ENCODE measurements at places on chromosomes 1 and 21.

- DNase-seq, result no peak
Measured at GRCh38 chr1:56169856-56170255, 409.5 kb downstream of the PLPP3 start.

GRCh38 chr1:69643266-69643665 is 75.5 kb downstream of the LRRC7 start:
- DNase-seq, result no peak

DNA sequence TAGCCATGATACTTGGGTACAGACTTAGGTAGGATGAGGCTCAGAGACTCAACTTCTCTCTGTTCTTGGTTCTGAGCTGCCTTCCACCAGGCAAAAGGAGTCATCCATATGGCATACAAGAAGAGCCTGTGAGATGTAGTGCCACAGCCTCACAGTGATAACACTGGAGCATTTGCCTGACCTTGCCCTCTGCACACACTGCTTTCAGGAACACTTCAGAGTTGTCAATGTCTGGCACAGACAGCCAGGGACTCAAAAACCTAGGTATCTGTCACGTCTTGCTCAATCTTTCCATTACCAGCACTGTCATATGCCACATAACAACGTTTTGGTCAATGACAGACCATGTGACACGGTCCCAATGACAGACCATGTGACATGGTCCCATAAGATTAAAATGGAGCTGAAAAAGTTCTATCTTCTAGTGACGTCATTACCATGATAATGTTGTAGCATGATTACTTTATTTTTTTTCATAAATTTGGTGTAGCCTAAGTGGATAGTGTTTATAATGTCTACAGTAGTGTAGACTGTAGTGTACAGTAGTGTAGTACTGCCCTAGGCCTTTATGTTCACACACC is 199.9 kb upstream of the CTTNBP2NL start:
- DNase-seq, result no peak

DNA sequence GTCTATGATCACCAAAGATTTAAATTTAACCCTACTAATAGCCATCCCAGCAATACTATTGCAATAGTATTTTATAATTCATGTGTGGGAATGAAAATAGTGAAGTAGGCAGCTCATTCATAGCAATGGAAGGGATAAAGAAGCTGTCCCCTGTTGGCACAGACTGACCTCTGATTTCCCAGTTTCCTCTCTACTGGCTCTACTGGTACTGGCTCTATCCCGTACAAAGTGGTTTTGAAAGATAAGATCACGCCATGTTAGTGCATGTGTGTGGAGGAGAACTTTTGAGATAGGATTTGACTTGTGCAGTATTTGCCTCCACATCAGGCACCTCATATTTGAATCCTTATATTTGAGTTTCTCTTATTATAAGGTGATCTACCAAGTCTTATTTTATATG is 227.3 kb upstream of the ADGRL2 start:
- no peak for DNase-seq

GRCh38 chr1:156151093-156151688 is 2.2 kb upstream of the SEMA4A start:
- no peak for DNase-seq

GRCh38 chr1:178581351-178582303 is 68.7 kb downstream of the TEX35 start:
- DNase-seq, result no peak

- no peak for DNase-seq
Measured at GRCh38 chr1:27353166-27353565, 11.3 kb downstream of the SYTL1 start.

DNA sequence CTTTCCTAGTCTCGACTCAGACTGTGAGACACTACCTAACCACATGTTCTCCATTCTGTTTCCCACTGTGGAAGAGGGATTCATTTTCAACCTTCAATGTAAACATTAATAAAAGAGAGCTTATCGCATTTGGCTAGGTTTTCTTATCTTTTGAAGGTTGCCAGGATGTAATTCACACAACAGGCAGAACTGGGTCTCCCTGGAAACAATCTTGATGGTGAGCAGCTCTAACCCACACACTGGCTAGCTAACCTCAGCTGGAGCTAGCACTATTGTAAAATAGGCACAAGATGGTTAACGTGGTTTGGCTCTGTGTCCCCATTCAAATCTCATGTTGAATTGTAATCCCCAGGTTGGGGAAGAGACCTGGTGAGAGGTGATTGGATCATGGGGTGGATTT is 75.1 kb downstream of the ZSCAN20 start:
- no peak for DNase-seq

DNA sequence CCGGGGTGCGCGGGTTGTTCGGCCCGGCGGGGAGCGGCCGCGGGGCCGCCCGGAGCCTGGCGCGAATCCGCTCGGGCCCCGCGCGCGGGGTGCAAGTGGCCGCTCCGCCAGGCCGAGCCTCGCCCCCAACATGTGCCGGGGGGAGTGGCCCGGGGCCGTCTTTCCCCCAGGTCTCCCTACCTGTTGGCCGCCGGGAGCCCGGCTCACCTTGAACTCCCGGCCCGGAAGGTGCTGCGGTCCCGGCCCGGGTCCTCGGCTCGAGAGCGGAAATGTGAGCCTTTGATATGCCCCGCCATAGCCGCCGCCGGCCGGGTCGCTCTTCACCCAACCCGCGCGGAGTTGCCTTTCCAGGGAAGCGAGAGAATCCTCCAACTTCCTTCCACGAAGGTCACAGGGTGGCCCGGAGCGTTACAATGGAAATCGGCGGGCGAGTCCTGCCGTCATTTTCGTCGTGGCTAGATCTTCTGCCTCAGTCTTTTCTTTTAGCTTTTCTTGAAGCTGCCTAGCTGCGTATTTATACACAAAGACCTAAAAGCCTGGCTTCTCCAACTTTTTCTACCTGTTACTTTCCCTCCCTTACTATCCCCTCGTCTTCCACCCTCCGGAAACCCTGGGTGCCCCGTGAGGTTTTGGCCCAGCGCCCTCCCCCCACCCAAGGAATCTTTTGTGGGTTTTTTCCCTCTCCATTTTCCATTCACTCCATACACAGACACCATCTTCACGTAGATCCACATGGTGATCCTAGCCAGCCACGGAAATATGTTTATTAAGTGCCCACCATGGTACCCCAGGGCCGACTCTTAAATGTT is 867 bp downstream of the PTGFRN start:
- no peak for DNase-seq

- no peak for DNase-seq
Measured at GRCh38 chr1:39189592-39190041, 14.9 kb upstream of the MACF1 start.

DNA sequence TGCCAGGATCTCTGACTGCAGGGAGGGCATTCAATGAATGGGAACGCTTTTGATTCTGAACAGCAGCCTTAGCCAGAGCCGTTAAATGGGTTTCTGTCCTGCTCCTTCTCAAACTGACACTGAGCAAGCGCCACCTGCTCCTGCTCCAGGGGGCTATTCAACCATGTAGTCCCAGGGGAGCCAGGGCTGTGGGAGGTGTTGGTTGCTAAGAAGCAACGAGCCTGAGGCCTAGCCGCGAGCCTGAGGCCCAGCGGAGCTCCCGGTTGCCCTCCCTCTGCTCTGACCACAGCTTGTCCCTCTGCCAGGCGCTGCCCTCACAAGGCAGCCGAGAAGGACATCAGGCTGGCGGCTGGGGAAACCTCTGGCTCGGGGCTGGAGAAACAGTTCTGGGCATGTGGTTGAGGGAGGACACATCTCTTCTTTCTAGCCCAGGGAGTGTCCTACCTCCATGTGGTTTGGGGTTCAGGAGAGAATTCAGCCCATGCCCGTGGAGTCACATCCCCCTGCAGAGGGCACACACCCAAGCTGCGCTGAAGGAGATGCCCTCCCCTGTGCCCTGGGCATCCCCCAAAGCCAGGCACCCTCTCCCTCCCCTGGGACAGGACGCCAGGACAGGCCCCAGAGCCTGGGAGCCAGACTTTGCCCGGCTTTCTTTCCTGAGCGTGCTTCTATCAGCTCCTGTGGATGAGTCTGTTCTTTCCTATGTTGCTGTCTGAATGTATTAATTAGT is 18.0 kb downstream of the PCP4 start:
- DNase-seq, result peak; percentile 79

GRCh38 chr1:150156868-150157603 is 7.3 kb downstream of the PLEKHO1 start:
- DNase-seq, result no peak

Measured in NCI-H187 (cell line).